Right ventricle myocardium superior (tissue), 1 donor: ENCODE measurements at places on chromosomes 11 and 22. TPM values are rescaled to one million over a fixed set of nuclear protein-coding genes. Genes with fewer than 3 reads are reported as not detected.

DNA sequence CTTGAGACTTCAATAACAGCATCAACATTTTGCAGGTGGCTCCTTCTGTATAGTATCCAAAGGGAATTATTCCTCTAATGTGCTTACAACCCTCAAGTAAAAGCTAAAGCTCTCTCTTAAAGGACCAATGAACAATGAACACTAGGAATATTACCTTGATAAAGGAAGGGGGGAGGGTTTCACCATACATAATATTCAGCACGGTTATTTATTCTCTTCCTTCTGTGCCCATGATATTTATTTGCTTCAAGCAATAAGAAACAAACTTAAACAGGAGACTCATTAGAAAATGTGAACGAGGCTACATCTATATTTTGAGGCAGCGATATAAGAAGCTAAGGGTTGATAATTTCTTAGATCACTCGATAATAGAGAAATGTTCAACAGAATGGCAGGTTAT, 21.2 kb downstream of the BLID start:
- no peak for DNase-seq

GRCh38 chr11:122714004-122714403, 58.5 kb downstream of the UBASH3B start:
- no peak for DNase-seq

KRTAP5-2 gene
- not detected for total RNA-seq

GRCh38 chr11:19820100-19820499, 107.5 kb downstream of the NAV2 start:
- DNase-seq: no peak

- DNase-seq: no peak
Observed at GRCh38 chr11:133993921-133994320, 37.2 kb upstream of the IGSF9B start.

DNA sequence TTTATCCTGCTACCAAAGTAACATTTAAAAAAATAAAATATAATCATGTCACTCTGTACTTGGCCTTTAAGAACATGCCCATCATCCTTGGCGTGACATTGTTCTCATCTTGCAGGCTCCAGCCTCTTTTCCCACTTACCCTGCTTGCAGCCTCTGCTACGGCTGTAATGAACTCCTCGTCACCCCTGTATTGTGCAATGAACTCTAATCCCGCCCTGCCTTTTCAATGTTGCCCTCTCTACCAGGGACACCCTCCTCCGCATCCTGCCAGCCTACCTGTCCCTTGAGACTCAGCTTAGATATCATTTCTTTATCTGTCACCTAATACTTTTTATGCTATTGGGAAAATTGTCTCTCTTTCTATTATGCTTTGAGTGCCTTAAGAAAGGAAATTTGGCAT, 12.6 kb upstream of the MMP20 start:
- DNase-seq: no peak

GRCh38 chr11:117878939-117879475, 2.5 kb upstream of the FXYD6 start:
- no peak for DNase-seq

DNA sequence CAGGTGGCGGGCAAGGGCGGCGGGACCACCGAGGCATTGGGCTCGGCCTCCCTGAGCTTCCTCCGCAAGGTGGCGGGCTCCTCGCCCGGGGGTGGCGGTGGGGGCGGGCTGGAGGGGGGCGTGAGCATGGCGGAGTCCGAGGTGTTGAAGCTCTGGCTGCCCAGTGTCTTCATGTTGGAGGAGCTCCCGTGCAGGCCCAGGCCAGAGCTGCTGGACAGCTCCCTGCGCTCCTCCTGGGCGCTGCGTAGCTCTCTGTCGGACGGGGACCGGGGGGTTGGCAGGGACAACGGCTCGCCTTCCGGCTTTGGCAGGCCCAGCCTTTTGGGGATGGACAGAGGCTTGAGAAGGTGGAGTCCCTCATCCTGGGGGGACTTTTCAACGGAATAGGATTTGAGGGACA, 43.9 kb upstream of the BID start:
- DNase-seq: no peak
